ENCODE measurements at places on chromosomes 1 and 21. TPM values are rescaled to one million over a fixed set of nuclear protein-coding genes. Genes with fewer than 3 reads are reported as not detected.

ARHGAP30 gene
- 165 TPM for total RNA-seq

DNA sequence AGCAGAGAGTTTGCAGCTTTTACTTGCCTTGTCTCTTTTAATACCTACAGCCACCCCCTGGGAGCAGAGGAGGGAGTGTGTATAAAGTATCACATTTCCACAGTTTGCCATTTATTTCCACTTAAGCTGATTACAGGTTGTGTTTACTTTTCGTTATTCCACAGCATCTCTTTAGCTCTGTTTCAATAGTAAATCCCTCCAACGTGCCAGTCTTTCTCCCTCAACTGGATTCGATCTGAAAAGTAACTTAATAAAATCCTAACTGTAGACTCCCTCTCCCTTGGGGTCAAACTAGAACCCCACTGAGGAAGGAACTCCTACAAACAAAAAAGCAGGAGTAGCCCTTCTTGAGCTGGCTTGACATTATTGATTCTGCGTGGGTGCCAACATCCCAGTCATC, 3.1 kb upstream of the FCGR2A start:
- no peak for DNase-seq
- H3K4me1 ChIP-seq: peaks cover 15% of the 10 kb centered on the region
- H3K36me3 ChIP-seq: no peaks in the 10 kb centered on the region
- H3K27me3 ChIP-seq: peaks cover 38% of the 10 kb centered on the region
- no peak overlapping the region for H3K4me3 ChIP-seq
- H3K27ac ChIP-seq: no peak overlapping the region

- H3K27ac ChIP-seq: no peak overlapping the region
- H3K27me3 ChIP-seq: peaks cover 7% of the 10 kb centered on the region
- no peaks in the 10 kb centered on the region for H3K4me1 ChIP-seq
- H3K4me3 ChIP-seq: no peak overlapping the region
- H3K36me3 ChIP-seq: no peaks in the 10 kb centered on the region
Observed at GRCh38 chr1:26078286-26079177, 11.1 kb upstream of the TRIM63 start.

DENND2C gene
- 0.65 TPM for total RNA-seq

- no peaks in the 10 kb centered on the region for H3K36me3 ChIP-seq
- no peak for DNase-seq
- H3K27me3 ChIP-seq: no peaks in the 10 kb centered on the region
- no peaks in the 10 kb centered on the region for H3K4me1 ChIP-seq
Observed at GRCh38 chr1:57772580-57773195, 348.8 kb upstream of the DAB1 start.

SPOCD1 gene
- total RNA-seq: 0.91 TPM

GRCh38 chr21:45821315-45821962, 160.1 kb upstream of the COL6A1 start:
- peaks cover 9% of the 10 kb centered on the region for H3K36me3 ChIP-seq
- peaks cover 2% of the 10 kb centered on the region for H3K27me3 ChIP-seq
- H3K4me3 ChIP-seq: no peak overlapping the region
- peaks cover 51% of the 10 kb centered on the region for H3K4me1 ChIP-seq
- peak overlapping the region; percentile 73 for H3K27ac ChIP-seq
- DNase-seq: peak; percentile 34

HHAT gene
- 0.82 TPM for total RNA-seq

DNA sequence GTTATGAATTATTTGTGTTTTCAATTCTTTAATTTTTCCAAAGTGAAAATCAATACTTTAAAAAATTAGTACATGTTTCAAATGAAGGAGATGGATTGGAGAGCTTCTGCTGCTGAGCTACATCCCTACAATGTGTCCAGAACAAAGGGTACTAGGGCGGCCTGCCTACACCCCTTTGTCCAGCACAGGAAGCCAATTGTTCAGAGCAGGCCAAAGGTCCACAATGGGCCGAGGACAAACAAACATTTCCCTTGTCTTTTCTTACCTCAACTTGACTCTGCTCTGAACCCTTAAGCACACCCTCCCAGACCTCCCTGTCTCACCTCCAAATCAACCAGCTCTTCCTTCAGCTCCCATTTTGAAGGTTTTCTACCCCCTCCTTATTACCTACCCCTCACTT, 39.4 kb upstream of the CAMK1G start:
- H3K4me3 ChIP-seq: no peak overlapping the region
- no peak for DNase-seq
- H3K27me3 ChIP-seq: peaks cover 3% of the 10 kb centered on the region
- H3K27ac ChIP-seq: no peak overlapping the region

GRCh38 chr1:212656730-212657129, 42.9 kb downstream of the BATF3 start:
- no peak overlapping the region for H3K4me3 ChIP-seq
- no peak for DNase-seq
- H3K36me3 ChIP-seq: no peaks in the 10 kb centered on the region

Data from activated CD4-positive, alpha-beta T cell treated with anti-CD3 and anti-CD28 coated beads for 36 hours (primary cell).